ENCODE measurements at places on chromosomes 1 and 21.

GRCh38 chr1:35524106-35524505 lies 33.1 kb downstream of the KIAA0319L start:
- DNase-seq = no peak

DNA sequence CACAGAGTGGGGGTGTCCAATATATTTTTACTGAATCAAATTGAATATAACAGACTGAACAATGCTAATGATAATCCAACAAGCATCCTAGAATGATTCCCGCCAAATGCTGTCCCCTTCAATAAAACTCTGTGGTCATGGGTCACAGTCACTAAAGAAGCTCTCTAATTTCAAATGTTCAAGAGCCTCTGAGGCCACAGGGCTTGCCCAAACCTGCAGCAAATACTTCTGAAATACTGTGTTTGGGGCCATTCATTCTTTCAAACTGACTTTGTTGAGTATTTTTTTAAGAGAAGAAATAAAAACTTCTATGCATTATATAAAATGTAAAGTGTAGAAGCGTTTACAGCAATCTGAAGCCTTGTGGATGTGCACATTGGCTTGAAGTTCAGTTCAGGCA lies 7.6 kb upstream of the BEND5 start:
- no peak for DNase-seq

DNA sequence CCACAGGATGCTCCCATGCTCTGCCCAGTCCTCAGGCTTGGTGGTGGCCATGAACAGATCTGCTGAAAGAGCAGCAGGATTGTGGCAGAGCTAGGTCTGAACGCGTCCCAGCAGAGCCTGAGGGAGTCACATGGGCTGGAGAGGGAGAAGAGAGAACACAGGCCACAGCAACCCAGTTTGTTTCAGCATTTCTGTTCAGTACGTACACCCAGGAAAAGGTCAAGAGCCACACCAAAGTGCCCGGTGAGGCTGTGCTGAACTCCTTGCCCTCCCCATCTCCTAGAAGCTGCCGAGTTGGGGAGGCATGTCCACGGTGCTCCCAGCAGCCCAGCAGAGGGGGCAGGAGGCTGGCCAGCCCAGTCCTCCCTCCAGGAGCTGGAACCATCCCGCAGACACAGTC lies 5.5 kb downstream of the PKP1 start:
- DNase-seq = no peak

DNA sequence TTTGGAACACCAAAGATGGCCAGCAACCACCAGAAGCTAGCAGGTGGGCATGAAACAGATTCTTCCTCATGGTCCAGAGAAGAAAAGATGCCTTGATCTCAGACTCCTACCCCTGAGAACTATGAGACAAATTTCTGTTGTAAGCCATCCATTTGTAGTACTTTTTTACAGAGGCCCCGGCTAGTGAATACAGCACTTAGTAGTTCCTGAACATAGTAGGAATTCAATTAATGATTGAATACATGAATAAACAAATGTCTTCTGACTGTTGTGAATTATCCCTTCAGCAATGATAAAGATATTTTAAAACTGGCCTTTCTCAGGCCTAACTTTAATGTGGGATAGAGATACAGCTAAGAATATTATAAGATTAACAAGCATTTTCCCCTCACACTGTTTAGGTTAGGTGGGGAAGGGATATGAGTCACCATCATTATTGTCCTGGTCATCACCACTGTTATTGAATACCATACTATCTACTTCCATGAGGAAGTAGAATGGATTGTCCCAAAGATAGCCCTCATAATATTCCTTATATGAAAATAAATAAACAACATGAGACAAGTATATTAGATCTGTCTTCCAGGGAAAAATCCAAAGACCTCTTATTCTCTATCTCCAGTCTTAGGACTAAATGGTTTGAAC lies 51.4 kb downstream of the ADCY10 start:
- no peak for DNase-seq

DNA sequence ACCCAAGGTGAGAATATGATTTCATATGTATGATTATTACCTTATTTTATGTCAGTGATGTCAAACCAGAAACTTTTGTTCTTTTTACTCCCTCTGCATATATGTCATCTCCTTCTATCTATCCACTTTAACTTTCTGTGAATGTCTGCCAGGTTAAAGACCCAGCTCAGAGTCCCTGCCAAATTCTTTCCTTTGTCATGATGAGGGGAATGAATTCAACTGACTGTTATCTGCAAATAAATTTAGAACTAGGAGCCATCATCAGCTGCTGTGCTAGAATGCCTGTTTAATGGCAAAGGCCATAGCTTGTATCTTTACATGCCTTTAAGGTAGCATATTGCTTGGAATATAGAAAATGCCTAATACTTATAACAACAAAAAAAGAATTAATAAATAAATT lies 815.6 kb upstream of the NEGR1 start:
- DNase-seq = no peak

- no peak for DNase-seq
Measured at GRCh38 chr1:111756124-111756513, 418 bp downstream of the DDX20 start.

GRCh38 chr1:58905126-58905490 lies 121.3 kb upstream of the JUN start:
- no peak for DNase-seq

DNA sequence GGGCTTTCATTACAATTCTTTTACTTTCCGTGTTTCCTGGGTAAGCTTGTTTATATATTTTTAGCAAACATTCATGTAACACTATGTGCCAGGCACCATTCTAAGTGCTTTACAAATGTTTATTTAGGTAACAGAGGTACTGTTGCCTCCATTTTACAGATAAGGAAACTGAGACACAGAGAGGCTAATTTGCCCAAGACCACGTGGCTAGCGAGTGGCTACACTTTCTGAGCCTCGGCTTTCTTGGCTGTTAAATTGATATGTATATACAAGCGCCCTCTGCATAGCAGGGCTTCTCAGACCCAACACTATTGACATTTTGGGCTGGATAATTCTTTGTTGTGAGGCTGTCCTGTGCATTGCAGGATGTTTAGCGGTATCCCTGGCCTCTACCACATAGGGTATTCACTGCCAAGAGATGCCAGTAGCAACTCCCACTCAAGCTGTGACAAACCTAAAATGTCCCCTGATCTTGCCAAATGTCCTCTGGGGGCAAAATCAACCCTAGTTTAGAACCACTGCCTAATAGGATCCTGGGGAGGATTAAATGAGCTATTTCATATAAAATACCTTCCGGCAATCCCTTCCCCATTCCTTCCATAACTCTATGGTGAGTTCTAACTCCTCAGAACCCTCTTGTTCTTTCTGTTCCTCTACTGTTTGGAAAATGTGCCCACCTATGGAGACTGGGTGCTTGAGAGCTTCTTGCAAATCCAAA lies 17.2 kb upstream of the ID3 start:
- DNase-seq = no peak

DNA sequence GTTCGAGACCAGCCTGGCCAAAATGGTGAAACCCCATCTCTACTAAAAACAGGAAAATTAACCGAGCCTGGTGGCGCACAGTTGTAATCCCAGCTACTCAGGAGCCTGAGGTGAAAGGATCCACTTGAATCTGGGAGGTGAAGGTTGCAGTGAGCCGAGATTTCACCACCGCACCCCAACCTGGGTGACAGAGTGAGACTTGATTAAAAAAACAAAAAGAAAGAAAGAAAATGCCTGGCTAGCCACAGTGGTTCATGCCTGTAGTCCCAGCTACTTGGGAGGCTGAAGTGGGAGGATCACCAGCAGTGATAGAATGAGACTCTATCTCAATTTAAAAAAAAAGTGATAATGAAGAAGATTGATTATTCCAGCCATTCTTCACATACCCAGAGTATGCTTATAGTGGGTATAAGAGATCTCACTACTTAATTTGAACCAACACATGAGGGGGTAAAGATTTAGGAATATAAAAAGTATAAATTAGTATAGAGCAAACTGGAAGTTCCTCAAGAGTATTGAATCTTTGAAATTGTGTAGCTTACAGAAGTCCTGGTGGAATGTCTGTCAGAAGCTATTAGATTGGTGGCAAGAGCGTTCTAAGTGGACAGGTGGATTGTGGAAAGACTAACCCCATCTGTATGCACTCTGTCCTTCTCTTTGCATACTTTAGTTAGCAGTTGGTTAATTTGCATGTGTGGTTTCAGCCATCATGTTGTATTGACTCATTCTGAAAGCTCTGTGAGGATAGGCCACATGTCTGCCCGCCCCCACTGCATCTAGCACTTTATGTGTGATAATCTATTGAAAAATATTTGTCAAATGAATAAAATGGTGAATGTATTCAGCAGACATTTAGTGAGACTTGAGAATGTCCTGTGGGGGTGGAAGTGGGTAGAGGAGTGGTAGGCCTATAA lies 25.0 kb downstream of the RLF start:
- no peak for DNase-seq

GRCh38 chr1:178271471-178271870 lies 177.6 kb downstream of the RASAL2 start:
- DNase-seq = no peak

- DNase-seq = no peak
Measured at GRCh38 chr1:81298266-81298665, 502.5 kb upstream of the ADGRL2 start.

GRCh38 chr1:247741756-247742155 lies 3.3 kb downstream of the OR14K1 start:
- DNase-seq = no peak

DNA sequence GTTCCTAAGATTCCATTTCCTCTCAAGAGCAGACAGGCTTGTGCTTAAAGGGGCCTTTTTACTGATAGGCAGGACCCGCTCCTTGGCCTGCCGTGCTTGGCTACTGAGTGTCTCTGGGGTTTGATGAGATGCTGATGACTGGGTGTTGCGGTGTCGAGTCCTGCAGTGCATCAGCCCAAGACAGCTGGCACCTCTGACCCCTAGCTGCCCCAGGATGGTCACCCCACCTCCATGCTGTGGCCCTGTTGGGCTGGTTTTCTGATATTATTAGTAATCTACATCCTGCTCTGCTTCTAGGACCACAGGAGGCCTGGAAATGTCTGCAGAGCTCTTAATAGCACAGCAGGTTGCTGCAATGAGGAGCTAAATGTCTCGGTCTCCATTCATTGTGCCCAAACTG lies 28.7 kb downstream of the LRRC71 start:
- no peak for DNase-seq

DNA sequence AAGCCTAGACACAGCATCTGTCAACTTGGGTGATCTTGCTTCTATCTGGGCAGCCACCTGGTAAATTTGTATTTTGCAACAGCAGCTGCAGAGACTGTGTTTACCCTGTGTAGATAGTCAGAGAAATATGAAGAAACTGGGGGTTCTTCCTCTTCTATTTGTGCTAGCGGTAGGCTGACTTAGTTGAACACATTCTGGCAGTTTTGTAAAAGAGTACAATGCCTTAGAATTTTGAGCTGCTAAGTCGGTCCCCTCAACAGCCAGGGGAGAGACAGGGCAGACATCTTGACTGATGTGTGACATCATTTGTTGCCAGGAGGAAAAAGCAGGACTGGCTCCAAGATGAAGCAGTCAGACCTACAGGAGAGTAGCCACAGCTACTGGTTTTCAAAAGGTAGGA lies 53.7 kb downstream of the KCNJ6 start:
- DNase-seq = no peak

DNA sequence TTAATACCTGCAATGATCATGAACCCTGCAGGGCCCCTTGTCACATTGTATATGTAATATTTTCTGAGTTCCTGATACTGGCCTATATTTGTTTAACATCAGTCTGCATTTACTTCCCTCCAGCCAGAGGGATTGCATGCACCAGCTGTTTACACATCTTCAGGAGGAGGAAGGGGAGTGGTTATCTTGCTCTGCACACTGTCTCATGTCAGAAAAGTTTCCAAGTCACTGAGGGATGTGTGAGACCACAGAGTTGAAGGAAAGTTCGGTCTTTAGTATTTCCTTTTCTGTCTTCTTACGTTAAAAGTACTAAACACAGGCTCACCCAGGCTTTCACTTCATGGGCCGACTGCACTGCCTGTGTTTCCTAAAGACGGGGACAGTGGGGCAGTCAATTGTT lies 574.1 kb downstream of the LMO4 start:
- DNase-seq = no peak

GRCh38 chr1:43731867-43732531 lies 24.7 kb downstream of the ST3GAL3 start:
- no peak for DNase-seq

GRCh38 chr1:200493344-200493743 lies 83.5 kb upstream of the ZNF281 start:
- DNase-seq = no peak

GRCh38 chr1:107220036-107220435 lies 79.2 kb downstream of the NTNG1 start:
- DNase-seq = no peak

DNA sequence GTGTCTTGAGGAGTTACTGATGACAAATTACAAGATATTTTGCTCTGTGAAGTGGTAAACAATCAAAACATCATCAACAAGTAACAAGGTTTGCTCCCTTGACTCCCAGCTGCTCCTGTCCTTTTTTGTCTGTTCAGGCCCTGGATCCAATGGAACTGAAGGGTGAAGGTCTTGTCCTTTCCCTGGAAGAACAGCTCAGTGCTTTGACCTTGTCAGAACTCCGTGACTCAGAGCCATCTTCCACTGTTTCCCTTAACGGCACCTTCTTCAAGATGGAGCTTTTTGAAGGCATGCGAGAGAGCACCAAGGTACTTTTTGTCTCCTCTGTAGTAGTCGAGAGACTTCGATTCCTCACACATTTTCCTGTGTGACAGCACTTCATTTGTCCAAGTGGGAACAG lies 29.0 kb downstream of the TRIM45 start:
- no peak for DNase-seq

DNA sequence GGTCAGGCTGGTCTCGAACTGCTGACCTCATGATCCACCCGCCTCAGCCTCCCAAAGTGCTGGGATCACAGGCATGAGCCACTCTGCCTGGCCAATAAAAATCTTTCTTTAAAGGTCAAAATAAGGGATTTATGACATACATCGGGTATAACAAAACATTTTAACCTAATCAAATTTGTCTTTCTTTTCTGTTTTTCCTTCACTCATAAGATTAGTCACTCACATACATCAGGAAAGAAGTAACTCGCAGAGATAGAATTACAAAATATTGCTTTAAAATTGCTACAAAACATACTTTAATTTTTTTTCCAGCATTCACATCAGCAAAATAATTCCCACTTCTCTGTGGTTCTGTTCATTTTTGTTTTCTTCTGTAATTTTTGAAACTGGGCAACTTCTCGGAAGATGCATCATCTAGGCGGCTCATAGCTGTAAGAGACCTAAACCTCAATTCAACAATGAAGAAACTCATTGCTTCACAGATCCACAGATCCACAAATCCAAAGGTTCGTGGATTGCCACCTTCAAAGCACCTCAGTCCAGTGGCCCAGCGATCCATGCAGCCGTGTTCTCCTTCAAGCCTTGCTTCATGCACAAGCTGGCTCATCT lies 39.7 kb downstream of the NEK2 start:
- DNase-seq = peak; percentile 85
